ENCODE measurements at places on chromosomes 4 and X. TPM values are rescaled to one million over a fixed set of nuclear protein-coding genes. Genes with fewer than 3 reads are reported as not detected.

Gene SLC26A1
- 0.29 TPM for total RNA-seq

Gene ARR3
- not detected for total RNA-seq

Gene SPANXC
- not detected for total RNA-seq

Gene WNK3
- total RNA-seq, result 0.11 TPM

Gene SPATA18
- total RNA-seq, result 4.5 TPM

Gene NSG1
- total RNA-seq, result 9.9 TPM

Gene CXCL5
- total RNA-seq, result 31.0 TPM

Gene NMU
- total RNA-seq, result 0.75 TPM

Gene NIPAL1
- 0.37 TPM for total RNA-seq

Gene EPGN
- total RNA-seq, result not detected

Gene HTN3
- not detected for total RNA-seq

Gene CLDN22
- total RNA-seq, result not detected

Gene MAB21L2
- not detected for total RNA-seq

Gene MAGEE2
- total RNA-seq, result not detected

Gene L1CAM
- 20.2 TPM for total RNA-seq

Gene STBD1
- total RNA-seq, result 12.5 TPM

Gene HPGDS
- not detected for total RNA-seq

Gene MEPE
- not detected for total RNA-seq

Gene TMEM150C
- total RNA-seq, result 1.1 TPM

Gene GPR82
- not detected for total RNA-seq

Gene RRH
- total RNA-seq, result 0.14 TPM

Gene SLC9B1
- total RNA-seq, result not detected

Gene BGN
- not detected for total RNA-seq

Gene NXF3
- total RNA-seq, result 0.03 TPM

Gene GPR119
- not detected for total RNA-seq

Gene NUDT6
- 5.9 TPM for total RNA-seq

Gene AVPR2
- 0.06 TPM for total RNA-seq

Gene TCEAL6
- not detected for total RNA-seq

Gene SHROOM2
- 0.97 TPM for total RNA-seq

Gene ADRA2C
- 10.9 TPM for total RNA-seq
